Stimulated activated CD4-positive, alpha-beta T cell treated with anti-CD3 and anti-CD28 coated beads, Interleukin-4, amount 100 ng/mL, for 4 hours (primary cell): ENCODE measurements at places on chromosomes 1 and 21.
A peak's percentile ranks its signal among the peaks of the same experiment; 100 is the strongest.

DNA sequence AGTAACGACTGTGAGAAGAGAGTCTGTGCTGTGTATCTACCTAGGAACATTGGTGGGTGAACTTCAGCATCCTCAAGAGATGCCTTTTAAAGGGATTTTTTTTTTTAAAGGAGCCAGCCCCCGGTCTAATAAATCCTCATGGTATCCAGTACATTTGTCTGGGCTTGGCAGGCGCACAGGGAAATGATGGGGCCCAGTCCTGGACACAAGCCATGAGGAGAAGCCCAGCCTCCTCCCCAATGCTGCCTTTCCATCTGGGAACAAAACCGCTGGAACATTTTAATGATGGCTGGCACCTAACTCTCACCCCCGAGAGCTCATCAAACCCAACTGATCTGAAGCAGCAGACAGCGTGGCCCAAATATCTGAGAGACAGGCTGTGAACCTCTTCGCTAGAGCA lies 64.2 kb downstream of the ACOT7 start:
- DNase-seq: no peak

GRCh38 chr1:6082430-6082971 lies 36.8 kb downstream of the KCNAB2 start:
- no peak for DNase-seq

DNA sequence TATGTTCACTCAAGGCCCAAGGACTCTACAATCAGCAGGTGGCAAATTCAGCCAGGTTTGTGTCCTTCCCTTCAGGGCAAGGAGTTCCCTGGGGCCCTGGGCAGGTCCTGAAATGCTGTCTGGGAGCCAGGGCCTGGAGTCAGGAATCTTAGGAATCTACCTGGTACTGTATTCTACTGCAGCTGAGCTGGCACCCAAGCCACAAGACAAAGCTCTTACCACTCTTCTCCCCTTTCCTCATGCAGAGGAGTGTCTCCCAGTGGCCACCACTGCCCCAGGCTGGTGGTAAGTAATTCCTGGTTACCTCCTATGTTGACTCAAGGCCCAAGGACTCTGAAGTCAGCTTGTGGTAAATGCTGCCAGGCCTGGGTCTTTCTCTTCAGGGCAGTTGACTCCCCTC lies 153.4 kb downstream of the NRIP1 start:
- DNase-seq: no peak

DNA sequence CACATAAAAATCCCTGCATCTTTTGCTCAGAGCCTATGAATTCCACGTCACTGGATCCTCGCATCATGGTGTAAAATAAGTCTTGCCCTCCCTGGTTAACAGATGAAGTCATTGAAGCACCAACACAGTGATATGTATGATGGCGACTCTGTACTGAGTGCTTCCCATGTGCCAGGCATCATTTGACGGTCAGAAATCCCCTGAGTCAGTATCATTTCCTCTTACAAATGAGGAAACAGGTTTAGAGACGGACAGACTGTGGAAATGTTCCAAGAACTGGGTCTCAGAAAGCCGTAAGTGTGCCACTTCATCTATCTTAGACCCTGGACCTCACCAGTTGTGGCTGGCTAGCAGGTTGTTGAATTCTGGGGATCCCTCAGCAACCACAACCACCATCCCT lies 5.1 kb upstream of the OLFML2B start:
- DNase-seq: no peak

- DNase-seq: no peak
Measured at GRCh38 chr1:154944401-154945159, 8.1 kb upstream of the PMVK start.

GRCh38 chr1:229596925-229597699 lies 28.8 kb downstream of the TAF5L start:
- DNase-seq: no peak

DNA sequence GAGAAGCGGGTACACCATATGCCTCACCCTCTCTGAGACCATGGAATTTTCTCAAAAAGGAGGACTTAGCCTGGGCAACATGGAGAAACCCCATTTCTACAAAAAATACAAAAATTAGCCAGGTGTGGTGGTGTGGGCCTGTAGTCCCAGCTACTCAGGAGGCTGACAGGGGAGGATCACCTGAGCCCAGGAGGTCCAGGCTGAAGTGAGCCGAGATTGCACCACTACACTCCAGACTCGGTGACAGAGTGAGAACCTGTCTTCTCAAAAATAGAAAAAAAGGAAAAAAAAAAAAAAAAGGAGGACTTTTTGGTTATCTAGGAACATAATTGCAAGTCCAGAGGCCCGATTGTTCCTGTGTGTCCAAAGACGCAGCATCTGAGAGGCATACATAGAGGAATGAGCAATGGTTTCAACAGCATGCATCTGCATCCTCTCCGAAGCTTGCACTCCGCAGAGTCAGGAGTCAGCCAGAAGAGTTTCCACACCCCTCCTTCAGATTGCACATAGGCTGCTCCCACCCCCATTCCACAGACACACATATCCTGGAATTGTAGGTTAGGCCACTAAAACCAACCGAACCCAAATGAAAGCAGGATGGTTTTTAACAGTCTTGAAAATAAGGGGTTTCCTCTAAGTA lies 2.5 kb upstream of the TBX15 start:
- DNase-seq: no peak

DNA sequence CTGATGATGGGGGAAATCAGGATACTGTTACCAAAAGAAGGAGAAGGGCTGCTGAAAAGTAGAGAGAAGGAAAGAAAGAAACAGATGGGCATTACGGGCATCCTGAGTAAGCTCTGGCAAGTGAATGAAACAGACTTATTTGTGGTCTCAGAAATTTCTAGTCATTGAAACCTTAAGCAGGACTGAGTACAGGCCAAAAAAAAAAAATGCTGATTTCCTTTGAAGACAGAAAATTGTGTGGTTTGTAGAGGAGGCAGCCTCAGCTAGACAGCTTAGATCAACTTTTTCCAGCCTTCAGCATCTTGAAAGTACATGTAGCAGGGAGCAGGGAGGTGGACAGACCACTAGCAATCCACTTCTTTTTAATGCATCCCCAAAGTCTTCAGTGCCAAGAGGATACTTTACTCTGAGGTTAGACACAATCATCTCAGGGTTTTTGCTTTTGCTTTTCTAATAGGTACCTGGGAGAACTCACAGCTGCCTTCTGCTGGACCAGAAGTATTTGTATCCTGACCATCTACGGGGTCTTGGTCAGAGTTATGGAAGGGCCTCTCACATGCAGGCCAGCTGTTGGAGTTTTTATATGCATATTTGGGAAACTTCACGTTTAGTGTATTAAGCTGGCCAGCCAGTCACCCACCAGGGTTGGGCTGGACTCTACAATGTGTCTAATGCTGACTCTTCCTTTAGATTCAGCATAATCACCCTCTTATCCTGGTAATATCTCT lies 10.6 kb upstream of the CAPZB start:
- no peak for DNase-seq

- DNase-seq: no peak
Measured at GRCh38 chr21:42760951-42761751, 107.7 kb downstream of the PDE9A start.

DNA sequence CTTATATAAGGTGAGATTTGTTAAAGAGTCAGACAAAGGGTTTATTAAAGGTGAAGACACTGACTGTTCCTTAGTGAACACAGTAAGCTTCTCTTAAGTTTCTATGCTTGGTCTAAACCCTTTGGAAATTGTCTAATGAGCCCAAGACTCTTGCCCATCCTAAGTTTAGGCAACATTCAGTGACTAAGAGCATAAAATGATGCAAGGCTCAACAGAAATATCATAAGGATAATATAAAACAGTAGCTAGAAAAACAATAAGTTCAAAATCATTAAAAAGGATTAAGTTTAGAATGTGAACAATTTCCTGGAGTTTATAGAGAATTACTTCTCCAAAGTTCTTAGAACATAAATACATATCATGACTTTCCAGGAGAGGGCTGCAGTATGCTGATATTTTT lies 108.9 kb upstream of the PDC start:
- no peak for DNase-seq

- DNase-seq: no peak
Measured at GRCh38 chr1:183194527-183195141, 8.6 kb downstream of the LAMC2 start.

DNA sequence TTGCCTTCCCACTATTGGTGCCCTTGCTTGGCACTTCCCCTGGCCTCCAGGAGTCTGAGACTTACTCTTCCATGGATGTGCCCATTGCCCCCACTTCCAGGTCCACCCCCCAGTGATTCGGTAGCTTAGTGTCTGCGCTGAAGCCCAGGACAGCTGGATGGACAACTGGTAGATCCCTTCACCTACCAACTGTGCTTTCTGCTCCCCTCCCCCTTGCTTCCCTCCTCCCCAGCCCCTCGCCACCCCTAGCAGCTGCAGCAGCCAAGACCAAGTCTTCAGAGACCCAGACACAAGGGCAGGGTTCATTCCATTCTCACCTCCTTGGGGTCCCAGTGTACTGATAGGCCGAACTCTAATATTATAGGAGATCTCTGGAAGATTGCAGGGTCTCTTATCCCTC lies 6.9 kb downstream of the LMNA start:
- DNase-seq: no peak

DNA sequence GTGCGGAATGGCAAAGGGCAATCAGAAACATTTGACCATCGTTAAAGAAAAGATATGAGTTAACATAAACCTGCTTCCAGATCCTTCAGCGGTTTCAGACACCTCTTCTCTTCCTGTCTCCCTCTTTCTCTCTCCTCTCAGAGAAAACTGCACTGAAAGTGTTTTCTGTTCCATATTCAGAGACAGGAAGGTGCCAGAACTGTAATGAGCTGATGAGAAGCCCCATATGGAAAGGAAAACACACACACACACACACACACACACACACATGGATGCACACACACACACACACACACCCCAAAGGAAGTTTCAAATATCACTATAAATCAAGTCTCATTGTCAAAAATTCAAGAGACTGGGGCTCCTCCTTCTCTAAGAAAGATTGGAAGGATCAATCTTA lies 515.5 kb downstream of the NUF2 start:
- no peak for DNase-seq

GRCh38 chr1:3367376-3367775 lies 87.1 kb upstream of the ARHGEF16 start:
- no peak for DNase-seq

- no peak for DNase-seq
Measured at GRCh38 chr1:4000811-4001251, 100.8 kb upstream of the C1orf174 start.

DNA sequence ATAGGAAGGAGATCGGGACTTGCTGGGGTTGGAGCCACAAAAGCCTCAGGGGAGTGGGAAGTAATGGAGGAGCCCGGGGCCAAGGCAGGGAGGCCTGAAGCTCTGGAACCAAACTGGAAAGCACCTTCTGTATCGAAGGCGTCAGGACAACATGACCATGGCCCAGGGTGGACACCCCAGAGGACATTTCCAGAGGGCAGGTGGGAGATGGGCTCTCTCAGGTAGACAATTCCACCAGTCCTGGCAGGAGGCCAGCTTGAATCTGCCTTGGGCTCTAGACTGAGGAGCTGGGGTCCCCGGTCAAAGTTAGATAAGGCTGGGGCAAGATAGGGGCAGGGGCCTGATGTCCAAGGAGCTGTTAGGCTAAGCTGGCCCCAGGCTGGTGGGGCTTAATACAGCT lies 104.9 kb upstream of the EDN2 start:
- DNase-seq: no peak

DNA sequence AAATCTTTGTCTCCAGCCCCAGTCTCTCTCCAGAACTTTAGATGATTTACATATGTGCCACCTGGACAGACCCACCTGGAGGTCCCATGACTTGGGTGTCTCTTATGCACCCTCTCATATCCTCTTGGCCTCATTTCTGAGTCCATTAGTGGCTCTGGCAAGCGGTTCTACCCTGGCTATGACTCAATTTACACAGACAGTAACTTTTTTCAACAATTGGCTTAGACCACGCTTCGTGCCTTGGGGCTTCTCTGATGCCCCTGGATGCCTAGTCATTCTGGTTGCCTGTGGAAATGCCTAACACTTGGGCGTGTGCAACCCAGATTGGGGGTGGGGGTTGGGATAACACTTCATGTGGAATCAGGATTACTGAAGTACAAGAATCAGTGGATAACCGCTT lies 57.1 kb upstream of the GADD45A start:
- no peak for DNase-seq

- peak; percentile 56 for DNase-seq
Measured at GRCh38 chr1:40316595-40317393, at the start of gene COL9A2. Gene COL9A2, minus strand, starts transcription at chr1:40317286. Its CDS starts 89 bp downstream, at chr1:40317197.

DNA sequence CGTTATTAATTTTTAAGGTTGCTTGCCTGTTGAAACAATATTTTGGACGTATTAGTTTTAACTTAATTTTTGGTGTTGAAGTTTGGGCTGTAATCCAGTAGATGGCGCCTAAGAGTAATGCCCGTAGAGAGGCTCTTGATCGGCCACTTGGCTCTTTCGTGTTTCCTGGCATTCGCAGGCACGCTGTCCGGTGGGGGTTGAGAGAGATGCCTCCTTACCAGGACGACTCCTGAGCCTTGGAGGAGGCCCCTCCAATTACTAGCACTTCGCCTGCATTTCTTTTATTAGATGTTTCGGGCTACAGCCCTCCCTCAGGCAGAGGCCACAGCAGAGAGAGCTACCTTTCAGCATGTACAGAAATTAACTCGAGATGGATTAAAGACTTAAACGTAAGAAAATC lies 12.0 kb downstream of the OR2M4 start:
- no peak for DNase-seq

- no peak for DNase-seq
Measured at GRCh38 chr21:31566611-31567010, 92.9 kb upstream of the SOD1 start.

DNA sequence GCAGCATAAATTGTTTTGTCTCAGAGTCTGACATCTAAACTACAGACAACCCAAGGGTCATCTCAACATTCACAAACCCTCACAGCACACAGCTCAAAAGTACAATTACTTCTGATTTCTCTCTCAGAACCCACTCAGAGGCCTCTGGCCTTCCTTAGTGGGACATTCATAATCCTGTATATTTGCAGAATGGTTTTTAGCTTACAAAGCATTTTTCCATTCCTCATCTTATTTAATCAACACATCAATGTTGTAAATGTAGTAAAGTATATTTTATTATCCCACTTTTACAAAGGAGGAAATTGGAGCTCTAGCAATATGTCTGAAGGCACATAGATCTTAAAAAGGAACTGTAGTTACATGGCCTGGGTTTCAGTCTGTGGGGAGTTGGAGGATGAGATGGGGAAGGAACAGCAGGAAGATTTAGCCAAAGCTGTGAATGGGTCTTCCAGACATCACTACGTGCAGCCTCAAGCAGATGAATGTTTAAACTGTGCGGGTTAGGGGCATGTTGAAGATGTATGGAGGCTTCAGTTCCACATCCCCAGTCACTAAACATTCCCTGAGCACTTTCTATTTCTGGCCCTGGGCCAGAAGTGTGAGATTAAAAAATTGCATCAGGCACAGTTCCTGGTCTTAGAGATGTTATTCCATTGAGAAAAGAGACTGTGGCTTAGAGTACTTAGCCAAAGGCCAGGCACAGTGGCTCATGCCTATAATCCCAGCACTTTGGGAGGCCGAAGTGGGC lies 13.3 kb downstream of the AKNAD1 start:
- DNase-seq: no peak
